ENCODE measurements at places on chromosomes 3 and 15.

DNA sequence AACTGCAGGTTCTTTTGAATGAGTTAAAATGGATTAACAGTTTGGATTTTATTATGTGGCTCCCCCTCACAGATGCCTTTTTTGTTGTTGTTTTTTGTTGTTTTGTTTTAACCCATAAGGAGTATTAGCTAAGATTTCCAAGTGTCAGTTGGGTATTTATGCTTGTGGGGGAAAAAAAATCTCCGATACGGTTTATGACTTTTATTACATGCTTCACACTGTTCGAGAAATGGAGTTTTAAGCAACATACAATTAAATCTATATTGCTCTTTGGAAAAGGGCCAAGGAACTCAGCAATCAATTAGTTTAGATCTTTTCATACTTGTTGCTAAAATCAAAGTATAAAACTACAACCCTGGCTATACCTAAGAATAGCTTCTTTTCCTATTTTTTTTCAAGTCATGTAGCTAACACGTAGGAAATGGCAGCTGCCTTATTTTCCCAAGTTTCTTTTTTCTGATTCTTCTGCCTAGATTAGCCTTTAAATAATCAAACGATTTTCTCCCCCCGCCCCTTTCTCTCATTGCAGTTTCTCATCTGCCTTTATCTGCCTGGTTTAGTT, 16.0 kb downstream of the NR2F2 start:
- DNase-seq, result no peak

DNA sequence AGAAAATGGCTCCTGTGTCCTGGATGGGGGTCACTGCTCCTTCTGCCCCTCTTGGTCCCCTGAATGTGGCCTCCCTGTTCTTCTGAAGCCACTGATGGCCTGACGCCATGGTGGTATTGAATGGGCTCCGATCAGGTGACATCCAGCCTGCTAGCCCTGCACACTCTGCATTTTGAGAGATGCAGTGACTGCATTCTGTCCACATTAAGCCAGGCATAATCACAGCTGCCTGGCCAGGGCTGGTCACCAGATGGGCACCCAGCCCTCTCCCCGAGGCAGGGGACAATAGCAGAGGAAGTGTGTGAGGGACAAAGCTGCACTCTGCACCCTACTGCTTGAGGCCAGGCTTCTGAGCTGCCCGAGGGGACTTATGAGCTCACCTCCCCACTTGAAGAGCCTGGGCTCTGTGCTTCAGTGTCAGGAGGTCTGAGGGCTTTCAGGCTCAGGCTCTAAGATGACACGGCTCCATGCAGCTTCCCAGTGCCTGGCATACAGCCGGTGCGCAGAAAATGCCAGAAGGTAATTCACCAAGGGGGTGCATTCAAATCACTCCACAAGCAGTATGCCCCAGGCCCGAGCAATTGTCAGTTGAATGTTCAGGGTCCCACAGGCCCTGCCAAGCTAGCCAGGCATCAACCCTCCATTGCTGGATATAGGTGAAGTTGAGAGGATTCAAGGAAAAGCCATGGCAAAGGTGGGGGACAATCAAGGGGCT, 56.8 kb downstream of the WNT7A start:
- DNase-seq, result no peak

DNA sequence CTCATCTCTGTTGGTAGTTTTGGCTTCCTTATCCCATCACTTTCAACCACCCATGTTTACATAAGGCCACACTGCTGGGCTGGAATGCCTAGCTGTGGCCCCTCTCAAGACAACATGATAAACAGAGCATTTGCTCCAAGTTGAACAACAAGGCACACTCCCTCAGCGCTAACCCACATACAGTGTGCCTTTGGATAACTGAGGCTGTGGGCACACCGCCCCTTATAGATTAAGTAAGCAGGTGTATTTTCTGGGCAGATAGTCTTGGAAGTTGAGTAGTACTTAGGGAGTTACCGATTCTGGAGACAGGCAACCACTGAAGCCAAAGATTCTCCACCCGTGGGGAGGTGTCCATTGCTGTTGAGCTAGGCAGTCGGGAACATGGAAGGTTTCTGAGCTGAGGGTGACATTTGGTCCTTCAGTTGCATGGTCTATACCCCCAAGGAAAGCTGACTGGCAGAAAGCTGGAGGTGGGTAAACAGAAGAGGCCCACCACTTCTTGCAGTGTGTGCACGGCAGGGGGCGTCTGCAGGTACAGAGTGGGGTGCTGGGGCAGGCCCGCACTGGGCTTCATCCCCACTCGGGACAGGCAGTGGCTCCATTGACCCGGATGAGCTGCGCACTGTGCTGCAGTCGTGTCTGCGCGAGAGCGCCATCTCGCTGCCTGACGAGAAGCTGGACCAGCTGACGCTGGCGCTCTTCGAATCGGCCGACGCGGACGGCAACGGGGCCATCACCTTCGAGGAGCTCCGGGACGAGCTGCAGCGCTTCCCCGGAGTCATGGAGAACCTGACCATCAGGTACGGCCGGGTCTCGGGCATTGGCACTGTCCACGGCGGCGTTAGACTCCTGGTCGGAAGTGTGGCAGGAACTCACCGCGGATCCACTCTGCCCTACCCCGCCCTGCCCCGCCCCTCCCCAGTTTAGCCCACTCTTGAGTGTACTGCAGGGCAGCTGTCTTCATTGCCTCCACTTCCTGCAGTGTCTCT, 16.8 kb downstream of the NOX5 start:
- no peak for DNase-seq

GRCh38 chr15:90711418-90711824, 5.7 kb upstream of the BLM start:
- DNase-seq, result no peak

- no peak for DNase-seq
Measured at GRCh38 chr3:132228923-132229322, 88.3 kb upstream of the ACP3 start.

DNA sequence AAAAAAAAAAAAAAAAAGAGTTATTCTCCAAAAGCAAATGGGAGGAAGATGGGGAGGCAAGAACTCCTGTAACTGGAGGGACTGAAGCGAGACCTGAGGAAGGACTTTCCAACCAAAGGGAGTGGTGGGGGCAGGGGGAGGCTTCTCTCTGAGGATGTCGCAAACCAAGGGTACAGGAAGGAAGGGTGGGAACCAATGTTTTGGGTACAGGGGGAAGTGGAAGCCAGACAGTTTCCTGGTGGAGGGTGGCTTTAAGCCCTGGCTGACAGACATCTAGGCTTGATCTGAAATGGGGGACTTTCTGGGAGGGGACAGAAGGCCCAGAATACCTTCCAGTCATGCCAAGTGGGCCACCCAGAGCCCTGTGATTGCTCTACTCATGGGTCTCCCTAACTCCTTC, 27.0 kb downstream of the VIPR1 start:
- no peak for DNase-seq

- peak; percentile 17 for DNase-seq
Measured at GRCh38 chr3:107993771-107994170, 97.1 kb downstream of the CD47 start.

- no peak for DNase-seq
Measured at GRCh38 chr3:138148503-138148902, 16.3 kb upstream of the A4GNT start.

DNA sequence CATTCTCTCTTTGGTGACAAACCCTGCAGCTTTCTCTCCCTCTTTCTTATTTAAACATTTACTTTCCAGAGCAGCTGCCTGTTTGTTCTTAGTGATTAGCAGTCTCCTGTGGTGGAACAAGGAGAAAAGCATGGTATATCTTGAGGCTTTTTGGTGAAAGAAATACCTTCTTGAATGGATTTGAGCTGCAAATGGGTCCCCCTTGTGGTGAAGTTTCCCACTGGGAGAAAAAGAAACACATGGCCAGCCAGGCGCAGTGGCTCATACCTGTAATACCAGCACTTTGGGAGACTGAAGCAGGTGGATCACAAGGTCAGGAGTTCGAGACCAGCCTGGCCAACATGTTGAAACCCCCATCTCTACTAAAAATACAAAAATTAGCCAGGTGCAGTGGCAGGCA, 48.3 kb upstream of the ACP3 start:
- no peak for DNase-seq

DNA sequence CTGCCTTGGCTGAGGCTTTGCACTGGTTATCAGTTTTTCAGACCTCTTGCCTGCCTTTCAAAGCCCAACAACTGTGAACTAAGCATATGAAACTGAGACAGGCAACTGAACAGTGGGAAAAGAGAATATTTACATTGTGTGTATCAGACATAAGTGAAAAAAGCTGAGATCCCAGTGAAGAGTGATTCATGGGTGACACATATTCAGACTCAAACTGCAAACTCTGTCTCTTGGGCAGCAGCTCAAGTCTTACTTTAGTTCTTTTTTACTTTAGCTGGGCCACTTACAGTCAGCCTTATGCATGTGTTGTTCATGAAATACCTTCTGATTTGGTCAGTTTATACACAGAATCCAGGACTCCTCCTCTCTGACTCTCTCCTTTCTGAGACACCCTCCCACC, 19.2 kb downstream of the SUCLG2 start:
- DNase-seq, result peak; percentile 53

GRCh38 chr3:42683875-42684598, 1.3 kb upstream of the KLHL40 start:
- DNase-seq, result peak; percentile 89

- DNase-seq, result no peak
Measured at GRCh38 chr3:65919826-65920225, 118.9 kb downstream of the MAGI1 start.
